ENCODE measurements at places on chromosomes 11 and 22. TPM values are rescaled to one million over a fixed set of nuclear protein-coding genes. Genes with fewer than 3 reads are reported as not detected.

Gene ALG8
- total RNA-seq, result 32.5 TPM

Gene CCDC188
- 0.59 TPM for total RNA-seq

Gene GDPD4
- total RNA-seq, result 2.2 TPM

Gene KCTD14
- 1.6 TPM for total RNA-seq

Gene RCE1
- 15.6 TPM for total RNA-seq

Gene OR8D1
- total RNA-seq, result 0.05 TPM

Gene OR52I2
- 0.07 TPM for total RNA-seq

Gene CABP4
- 0.53 TPM for total RNA-seq

Gene KDM4D
- total RNA-seq, result 3.9 TPM

Gene TCN2
- total RNA-seq, result 6.6 TPM

Gene NUDT8
- total RNA-seq, result 9.5 TPM

Gene OR8B12
- 0.25 TPM for total RNA-seq

Gene RBX1
- total RNA-seq, result 68.9 TPM

Gene C11orf42
- total RNA-seq, result 2.4 TPM

Gene CELSR1
- total RNA-seq, result 1.6 TPM

Gene PRG3
- not detected for total RNA-seq

Gene ZNF74
- total RNA-seq, result 12.7 TPM

Gene MAJIN
- 0.13 TPM for total RNA-seq

Gene NFRKB
- 27.1 TPM for total RNA-seq

Gene LRRC10B
- 10.4 TPM for total RNA-seq

Gene ART1
- 0.39 TPM for total RNA-seq

Gene MS4A5
- not detected for total RNA-seq

Gene GALNT18
- total RNA-seq, result 7.6 TPM

Gene B4GAT1
- 41.1 TPM for total RNA-seq

Measured in motor neuron (in vitro differentiated cells).